ENCODE measurements at places on chromosomes 12 and 14.

DNA sequence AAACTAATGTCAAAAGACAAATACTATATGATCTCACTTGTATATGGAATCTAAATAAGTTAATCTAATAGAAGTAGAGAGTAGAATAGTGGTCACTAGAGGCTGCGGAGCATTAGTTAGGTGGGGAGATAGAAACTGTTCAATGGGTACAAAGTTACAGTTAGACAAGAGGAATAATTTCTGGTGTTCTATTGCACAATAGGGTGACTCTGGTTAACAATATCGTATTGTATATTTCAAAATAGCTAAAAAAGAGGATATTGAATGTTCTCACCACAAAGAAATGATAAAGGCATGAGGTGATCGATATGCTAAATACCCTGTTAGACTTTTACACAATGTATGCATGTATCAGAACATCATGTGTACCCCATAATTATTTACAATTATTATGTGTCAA lies 42.9 kb downstream of the IGF1 start:
- DNase-seq: no peak

DNA sequence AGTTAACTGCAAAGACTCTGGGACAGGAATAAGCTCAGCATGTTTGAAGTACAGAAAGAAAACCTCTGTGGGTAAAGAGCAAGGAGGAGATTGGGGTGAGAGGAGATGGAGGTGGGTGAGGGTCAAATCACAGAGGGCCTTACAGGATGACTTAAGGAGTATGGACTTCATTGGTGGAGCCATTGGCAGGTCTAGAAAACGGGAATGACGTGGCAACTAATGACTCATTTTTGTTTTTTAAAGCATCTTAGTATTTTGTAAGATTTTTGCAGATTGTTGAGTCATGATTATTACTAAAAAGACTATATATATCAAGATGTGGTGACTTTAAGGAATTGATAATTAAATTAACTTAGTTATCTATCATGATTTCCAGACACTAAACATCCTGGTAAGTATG lies 18.5 kb downstream of the UTP20 start:
- no peak for DNase-seq

DNA sequence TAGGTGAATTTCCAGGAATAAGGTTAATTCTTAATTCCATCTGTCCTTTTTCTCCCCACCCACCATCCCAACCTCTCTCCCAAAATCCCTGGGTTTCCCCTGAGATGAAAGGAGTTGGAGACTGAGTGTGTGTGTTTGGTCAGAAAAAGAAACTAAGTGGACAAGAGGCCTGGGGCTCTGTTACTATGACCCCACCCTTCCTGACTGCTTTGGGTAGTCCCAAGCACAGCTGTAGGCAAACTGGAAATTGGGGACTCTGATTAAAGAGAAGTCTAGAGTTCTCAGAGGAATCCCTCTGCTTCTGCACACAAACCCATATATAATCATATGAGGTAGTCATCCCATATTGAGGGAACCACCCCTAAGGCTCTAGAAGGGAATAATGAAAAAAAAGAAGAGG lies 7.0 kb upstream of the HOXC12 start:
- DNase-seq: no peak

DNA sequence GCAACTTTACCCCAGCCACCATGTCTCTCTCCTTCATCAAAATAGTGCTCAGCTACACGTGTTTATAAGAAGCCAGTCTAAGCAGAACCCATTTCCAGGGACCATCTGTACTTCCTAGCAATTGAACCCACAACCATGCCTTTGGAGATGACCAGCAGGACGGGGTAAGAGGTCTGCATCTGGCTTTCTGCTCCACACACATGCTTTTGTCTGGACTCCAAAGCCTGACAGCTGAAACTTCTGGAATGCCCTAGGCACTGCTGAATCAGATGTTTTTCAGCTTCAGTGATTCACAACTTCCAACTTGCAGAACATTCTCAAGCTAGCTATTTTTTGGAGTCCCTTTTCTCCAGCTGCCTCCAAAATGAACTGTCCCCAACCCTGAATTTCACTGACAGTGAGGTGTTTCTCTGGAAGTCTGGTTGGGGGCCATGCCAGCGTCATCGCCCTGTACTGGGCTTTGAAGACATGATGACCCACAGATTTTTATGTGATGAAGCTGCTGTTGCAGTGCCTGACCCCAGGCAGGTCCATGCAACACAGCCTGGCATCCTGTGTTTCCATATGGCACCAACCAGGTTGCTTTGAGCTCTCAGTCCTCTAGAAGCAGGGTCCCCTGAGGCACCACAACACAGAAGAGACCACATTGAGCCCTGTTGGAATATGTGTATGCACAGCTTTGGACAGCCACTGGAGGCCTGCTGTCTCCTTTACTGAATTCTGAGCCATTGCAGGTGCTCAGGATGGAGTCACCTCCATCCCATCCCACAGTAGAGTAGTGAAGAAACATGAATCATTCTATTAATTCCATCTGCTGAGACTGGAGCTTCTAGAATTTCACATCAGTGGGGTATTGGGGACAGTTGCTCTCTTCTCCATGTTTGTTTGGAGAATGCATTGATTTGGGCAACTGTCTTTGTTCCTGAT lies 80.2 kb downstream of the NUAK1 start:
- no peak for DNase-seq

GRCh38 chr14:90491911-90492531 lies 95.2 kb downstream of the CALM1 start:
- DNase-seq: no peak

GRCh38 chr12:32756476-32757066 lies 874 bp upstream of the YARS2 start:
- DNase-seq: no peak

Data from coronary artery (tissue), 2 donors.